CD4-positive, alpha-beta T cell treated with Interleukin-6 for 4 hours (primary cell): ENCODE measurements at places on chromosomes 12 and 14.

DNA sequence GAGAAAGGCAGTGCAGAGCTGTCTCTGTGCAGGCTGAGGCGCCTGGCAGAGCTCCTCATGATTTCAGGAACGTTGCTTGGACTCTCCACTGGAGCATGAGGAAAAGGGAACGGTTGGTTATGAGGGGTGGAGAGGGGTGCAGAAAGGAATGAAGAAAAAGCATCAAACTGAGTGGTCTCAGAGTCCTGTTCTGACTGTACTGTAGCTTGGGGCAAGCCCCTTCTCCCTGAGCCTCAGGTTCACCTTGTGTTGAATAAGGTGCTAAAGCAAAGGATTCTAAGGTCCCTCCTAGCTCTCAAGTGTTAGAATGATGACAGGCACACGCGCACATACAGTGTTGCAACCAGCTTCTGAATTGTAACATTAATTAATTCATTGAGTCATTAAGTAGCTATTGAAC, 125.2 kb upstream of the PARP11 start:
- no peak for DNase-seq

DNA sequence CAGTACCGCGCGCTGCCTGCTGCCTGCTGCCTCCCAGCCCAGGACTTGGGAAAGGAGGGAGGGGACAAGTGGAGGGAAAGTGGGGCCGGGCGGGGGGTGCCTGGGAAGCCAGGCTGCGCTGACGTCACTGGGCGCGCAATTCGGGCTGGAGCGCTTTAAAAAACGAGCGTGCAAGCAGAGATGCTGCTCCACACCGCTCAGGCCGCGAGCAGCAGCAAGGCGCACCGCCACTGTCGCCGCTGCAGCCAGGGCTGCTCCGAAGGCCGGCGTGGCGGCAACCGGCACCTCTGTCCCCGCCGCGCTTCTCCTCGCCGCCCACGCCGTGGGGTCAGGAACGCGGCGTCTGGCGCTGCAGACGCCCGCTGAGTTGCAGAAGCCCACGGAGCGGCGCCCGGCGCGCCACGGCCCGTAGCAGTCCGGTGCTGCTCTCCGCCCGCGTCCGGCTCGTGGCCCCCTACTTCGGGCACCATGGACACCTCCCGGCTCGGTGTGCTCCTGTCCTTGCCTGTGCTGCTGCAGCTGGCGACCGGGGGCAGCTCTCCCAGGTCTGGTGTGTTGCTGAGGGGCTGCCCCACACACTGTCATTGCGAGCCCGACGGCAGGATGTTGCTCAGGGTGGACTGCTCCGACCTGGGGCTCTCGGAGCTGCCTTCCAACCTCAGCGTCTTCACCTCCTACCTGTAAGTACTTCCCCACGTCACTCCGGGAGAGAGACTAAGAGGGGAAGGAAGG, at the start of gene LGR5:
LGR5 (plus strand) TSS at position 186 of the 732 bp plus-strand sequence; CDS start at position 469, 283 bp downstream.
- DNase-seq, result no peak

DNA sequence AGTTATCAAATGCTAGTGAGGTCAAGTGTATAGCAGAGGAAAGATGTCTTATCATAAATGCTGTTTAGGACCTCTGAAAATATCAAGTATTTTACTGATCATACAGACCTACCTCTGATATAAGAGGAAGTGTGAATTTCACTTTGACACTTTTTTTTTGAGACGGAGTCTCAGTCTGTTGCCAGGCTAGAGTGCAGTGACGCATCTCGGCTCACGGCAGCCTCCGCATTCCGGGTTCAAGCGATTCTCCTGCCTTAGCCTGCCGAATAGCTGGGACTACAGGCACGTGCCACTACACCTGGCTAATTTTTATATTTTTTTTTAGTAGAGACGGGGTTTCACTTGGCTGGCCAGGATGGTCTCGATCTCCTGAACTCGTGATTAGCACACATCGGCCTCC, 55.1 kb upstream of the PIK3C2G start:
- no peak for DNase-seq

- no peak for DNase-seq
Observed at GRCh38 chr12:52337054-52337453, 15.9 kb upstream of the KRT83 start.

- DNase-seq, result no peak
Observed at GRCh38 chr14:97267509-97267908, 470.3 kb downstream of the VRK1 start.

GRCh38 chr12:49541140-49541861, 2.5 kb downstream of the KCNH3 start:
- DNase-seq, result no peak

GRCh38 chr12:3189282-3189681, 112.1 kb downstream of the TSPAN9 start:
- DNase-seq, result no peak

- no peak for DNase-seq
Observed at GRCh38 chr14:54498095-54498531, 9.3 kb upstream of the GMFB start.

- DNase-seq, result no peak
Observed at GRCh38 chr12:115918763-115919162, 358.7 kb downstream of the MED13L start.

GRCh38 chr12:132140501-132140900, 3.6 kb downstream of the DDX51 start:
- no peak for DNase-seq

GRCh38 chr12:124713436-124714082, 146.1 kb upstream of the NCOR2 start:
- DNase-seq, result peak; percentile 62

GRCh38 chr12:57552835-57553313, 3.0 kb downstream of the KIF5A start:
- no peak for DNase-seq

- DNase-seq, result no peak
Observed at GRCh38 chr12:64286521-64286920, 64.4 kb upstream of the KICS2 start.

GRCh38 chr12:75953312-75953906, 78.2 kb downstream of the PHLDA1 start:
- no peak for DNase-seq

DNA sequence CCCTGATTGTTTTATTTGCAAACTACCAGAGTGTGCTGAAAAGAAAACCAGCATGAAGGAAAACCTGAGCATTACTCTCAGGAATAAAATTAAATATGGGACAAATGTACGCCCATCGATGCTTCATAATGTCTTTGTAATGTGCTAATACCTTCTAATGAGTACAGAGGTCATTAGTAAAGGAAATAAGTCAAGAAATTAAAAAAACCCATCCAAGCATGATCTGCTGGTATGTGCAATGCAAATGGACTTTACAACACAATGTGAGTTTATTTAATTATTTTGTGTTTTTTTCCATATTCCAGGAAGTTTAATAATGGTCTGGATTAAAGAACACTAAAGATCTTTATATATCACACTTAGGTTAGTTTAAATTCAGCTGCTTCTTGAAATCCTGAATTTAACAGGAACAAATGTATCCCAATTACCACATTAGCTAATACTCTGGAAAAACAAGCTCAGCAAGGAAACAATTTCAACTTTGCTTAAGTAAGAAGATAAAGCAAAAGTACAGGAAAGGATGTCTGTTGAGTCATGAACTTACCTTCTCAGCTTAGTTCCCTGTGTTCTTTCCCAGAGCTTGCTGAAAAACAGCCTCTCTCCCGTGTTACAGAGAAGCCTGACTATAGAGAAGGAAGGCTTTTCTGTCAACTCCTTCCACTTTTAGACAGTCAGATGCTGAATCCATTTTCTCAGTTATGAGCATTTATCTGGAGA, 179.3 kb upstream of the TMEM260 start:
- no peak for DNase-seq

GRCh38 chr14:33676135-33676566, 274.7 kb downstream of the EGLN3 start:
- DNase-seq, result no peak

DNA sequence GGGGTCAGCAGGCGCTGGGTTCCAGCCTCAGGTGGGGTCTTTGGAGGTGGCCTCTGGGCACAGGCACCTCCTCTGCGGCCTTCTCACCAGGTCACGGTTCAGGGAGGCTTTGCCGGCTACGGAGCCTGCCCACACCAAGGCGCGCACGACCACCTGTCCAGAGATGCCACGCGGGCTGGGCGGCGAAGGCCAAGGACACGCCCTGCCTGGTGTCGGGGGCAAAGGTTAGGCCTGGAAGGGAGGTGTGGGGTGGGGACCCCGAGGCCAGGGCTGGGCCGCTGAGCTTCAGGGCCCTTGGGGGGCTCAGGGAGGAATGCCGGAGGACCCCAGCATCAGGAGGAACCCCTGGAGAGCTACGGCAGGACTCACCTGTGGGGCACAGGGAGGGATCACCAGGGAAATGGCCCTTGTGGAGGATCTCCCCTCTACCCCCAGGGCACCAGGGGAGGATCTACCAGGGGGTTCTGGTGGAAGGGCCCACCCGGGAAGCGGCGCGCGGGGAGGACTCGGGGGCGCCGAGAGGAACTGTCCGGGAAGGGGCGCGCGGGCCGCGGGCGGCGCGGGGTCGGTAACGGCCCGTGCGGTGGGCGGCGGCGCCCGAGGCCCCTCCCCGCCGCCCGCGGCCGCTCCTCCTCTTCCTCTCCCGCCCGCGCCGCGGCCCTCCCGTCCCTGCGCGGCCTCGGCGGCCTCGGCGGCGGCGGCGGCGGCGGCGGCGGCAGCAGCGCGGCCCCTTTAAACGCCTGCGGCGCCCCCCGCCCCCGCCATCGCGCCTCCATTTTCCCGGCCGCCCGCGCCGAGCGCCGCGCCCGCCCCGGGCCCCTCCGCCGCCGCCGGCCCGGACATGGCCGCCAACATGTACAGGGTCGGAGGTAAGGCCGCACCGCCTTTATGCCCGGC, at the start of gene MTA1:
MTA1 (plus strand) TSS at position 633 of the 897 bp plus-strand sequence; CDS start at position 842, 209 bp downstream.
- peak; percentile 67 for DNase-seq

DNA sequence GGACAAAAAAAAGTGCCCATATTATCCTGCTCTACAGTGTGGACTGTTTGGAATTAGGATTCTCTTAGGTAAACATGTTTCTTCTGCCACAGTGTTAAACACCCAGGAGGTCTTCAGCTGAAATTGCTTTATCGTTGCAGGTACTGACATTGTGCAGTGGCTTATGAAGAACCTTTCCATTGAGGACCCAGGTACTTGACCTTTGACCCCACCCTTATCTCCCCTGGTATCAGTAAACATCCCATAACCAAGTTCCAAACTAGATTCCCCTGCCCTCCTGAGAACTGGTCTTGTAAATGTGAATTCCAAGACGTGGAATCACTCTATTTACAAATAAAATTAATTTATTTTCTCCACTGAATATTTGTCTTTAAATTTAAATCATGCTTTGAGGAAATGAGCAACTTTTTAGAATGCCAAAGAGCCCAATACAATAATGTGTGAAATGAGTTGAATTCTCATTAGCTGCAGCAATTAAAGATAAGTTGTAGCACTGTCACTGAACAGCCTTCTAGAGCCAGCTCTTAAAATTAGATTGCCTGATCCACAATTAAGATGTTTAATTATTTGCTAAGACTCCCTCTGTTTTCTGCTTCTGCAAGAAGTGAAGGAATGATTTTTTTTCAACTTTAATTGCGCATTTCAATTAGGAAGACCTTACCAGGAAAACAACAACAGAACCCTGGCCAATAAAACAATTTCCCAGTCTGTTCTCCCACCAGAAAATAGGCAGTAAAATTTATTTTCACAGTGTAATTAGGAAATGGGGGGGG, 439.3 kb downstream of the DPF3 start:
- DNase-seq, result no peak

DNA sequence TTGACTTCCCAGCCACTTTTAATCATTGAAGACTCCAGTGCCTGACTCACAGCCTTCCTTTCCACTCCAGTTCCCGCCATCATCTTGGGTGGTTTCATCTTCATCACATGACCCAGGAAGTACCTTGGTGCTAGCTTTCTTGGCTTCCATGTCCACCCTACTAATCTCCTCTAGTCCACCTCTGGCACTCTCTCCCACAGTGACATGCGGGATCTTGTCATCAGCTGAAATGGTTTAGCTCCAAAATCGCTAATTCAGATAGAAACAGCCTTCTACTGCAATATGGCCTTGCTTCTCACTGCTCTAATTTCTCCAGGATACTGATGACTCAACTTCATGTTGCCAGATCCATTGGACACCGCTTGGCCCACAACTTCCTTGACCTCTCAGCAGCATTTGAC, 24.5 kb downstream of the WDR20 start:
- DNase-seq, result no peak

- DNase-seq, result no peak
Observed at GRCh38 chr14:64174922-64175782, 119.0 kb downstream of the ESR2 start.

DNA sequence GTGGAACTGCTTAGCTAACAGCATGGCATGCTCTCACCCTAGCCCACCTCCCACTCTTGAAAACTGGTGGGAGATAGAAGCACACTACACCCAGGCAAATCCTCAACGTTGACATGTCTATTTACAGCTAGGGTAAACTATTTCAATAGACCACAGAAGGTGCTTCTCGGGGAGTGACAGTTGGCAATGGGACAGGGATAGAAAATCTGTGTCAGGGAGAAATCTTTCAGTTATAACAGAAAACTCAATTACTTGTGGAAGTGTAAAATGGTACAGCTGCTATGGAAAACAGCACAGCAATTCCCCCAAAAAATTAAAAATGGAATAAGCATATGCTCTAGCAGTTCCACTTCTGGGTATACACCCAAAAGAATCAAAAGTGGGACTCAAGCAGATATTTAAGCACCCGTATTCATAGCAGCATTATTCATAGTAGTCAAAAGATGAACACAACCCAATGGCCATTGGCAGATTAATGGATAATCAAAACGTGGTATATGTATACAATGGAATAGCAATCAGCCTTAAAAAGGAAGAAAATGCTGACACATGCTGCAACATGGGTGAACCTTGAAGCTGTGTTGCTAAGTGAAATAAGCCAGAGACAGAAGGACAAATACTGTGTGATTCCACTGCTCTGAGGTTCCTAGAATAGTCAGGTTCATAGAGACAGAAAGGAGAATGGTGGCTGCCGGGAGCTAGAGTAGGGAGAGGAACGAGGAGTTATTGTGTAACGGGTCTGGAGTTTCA, 92.5 kb downstream of the STAB2 start:
- no peak for DNase-seq

GRCh38 chr14:85357120-85357519, 172.8 kb upstream of the FLRT2 start:
- DNase-seq, result no peak

GRCh38 chr12:30323008-30323407, 372.7 kb downstream of the IPO8 start:
- no peak for DNase-seq
